ENCODE measurements at places on chromosomes 1 and 21. TPM values are rescaled to one million over a fixed set of nuclear protein-coding genes. Genes with fewer than 3 reads are reported as not detected.

The NBPF20 gene
- total RNA-seq: 0.90 TPM

The VASH2 gene
- 0.23 TPM for total RNA-seq

The ROR1 gene
- total RNA-seq: not detected

GRCh38 chr1:243287652-243288051 is 31.8 kb downstream of the SDCCAG8 start:
- H3K4me1 ChIP-seq: peaks cover 22% of the 10 kb centered on the region
- no peak overlapping the region for H3K4me3 ChIP-seq
- H3K27me3 ChIP-seq: no peaks in the 10 kb centered on the region
- no peak for DNase-seq

DNA sequence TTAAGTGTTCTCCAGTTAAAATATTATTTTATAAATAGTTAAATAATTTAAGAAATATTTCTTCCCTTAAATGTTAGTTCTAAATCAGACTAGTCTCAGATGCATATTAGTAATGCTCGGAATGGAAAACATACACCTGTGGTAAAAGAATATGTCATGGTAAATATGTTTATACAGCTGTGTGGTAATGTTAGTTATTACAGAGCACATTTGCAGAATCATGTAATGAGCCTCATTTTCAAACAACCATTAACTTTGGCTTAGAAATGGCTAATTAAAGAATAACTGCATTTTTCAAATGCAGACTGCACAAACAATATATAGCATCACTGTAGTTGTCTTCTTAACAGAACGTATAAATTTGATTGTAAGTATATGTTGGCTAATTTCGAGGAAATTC is 90.3 kb downstream of the DISP1 start:
- H3K4me1 ChIP-seq: no peaks in the 10 kb centered on the region
- no peak overlapping the region for H3K27ac ChIP-seq
- no peak for DNase-seq
- H3K36me3 ChIP-seq: no peaks in the 10 kb centered on the region

DNA sequence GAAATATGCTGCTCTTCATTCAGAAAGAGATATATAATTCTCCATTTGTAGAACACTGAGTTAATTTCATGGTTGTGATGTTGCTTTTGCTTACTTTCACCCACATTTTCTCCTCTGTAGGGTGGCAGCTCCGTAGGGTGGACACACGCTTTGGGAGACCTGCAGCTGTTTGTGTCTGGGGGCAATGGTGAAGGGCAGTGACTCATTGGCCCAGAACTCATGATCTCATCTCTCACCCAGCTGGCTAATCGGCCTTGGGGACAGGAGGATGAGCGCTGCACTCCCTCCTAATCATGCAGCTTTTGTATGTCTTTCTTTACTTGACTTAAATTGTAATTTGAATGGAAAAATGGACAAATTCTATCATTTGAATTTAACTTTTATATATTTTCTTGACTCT is 9.6 kb downstream of the DISC1 start:
- no peak overlapping the region for H3K27ac ChIP-seq
- H3K36me3 ChIP-seq: peaks cover 8% of the 10 kb centered on the region
- H3K4me3 ChIP-seq: no peak overlapping the region
- H3K4me1 ChIP-seq: no peaks in the 10 kb centered on the region

Measured in activated CD4-positive, alpha-beta memory T cell treated with anti-CD3 and anti-CD28 coated beads, Interleukin-2, amount 10 ng/mL, durations not matched to agents 7 days and 5 days (primary cell).